ENCODE measurements at places on chromosomes 3 and 15. TPM values are rescaled to one million over a fixed set of nuclear protein-coding genes. Genes with fewer than 3 reads are reported as not detected.

- H3K36me3 ChIP-seq = no peaks in the 10 kb centered on the region
- no peaks in the 10 kb centered on the region for H3K27me3 ChIP-seq
- peak overlapping the region; percentile 31 for H3K27ac ChIP-seq
- H3K4me1 ChIP-seq = peaks cover 7% of the 10 kb centered on the region
These were observed 333.9 kb downstream of the TIGIT start for GRCh38 chr3:114627770-114628169.

Gene EHD4
- total RNA-seq = 44.2 TPM

Gene CNTN3
- 1.2 TPM for total RNA-seq

GRCh38 chr3:100358413-100358812 lies 23.9 kb downstream of the NIT2 start:
- peaks cover 10% of the 10 kb centered on the region for H3K36me3 ChIP-seq
- H3K27me3 ChIP-seq = no peaks in the 10 kb centered on the region
- H3K4me3 ChIP-seq = no peak overlapping the region

Gene CCNB2
- not detected for total RNA-seq

GRCh38 chr15:88908123-88908522 lies 5.1 kb downstream of the MFGE8 start:
- H3K27me3 ChIP-seq = no peaks in the 10 kb centered on the region
- peak overlapping the region; percentile 95 for H3K27ac ChIP-seq
- no peak for DNase-seq
- H3K4me3 ChIP-seq = peak overlapping the region; percentile 4
- peaks cover 70% of the 10 kb centered on the region for H3K36me3 ChIP-seq
- H3K4me1 ChIP-seq = peaks cover 82% of the 10 kb centered on the region

Gene MESP2
- total RNA-seq = not detected

Gene KBTBD13
- 7.7 TPM for total RNA-seq

Gene FETUB
- total RNA-seq = not detected

Gene IL1RAP
- 3.9 TPM for total RNA-seq

DNA sequence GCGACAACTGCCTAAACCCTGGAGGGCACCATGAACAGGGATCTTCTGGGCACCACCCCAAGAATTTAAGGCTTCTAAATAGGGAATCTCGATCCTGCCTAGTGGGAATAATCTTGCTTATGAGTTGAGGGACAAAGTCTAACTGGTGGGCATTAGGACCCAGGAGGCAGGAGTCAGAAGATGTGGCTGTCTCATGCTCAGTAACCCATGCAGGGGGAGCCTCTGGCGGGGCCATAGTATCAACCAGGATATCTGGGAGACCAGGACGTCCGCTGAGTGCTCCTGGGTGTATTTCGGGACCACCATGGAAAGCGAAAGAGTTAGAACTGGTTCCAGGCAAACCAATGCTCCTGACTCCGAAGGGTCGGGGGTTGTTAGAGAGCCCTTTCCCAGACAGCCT lies 356.1 kb downstream of the OTOL1 start:
- no peak overlapping the region for H3K27ac ChIP-seq
- H3K4me3 ChIP-seq = no peak overlapping the region
- no peak for DNase-seq

DNA sequence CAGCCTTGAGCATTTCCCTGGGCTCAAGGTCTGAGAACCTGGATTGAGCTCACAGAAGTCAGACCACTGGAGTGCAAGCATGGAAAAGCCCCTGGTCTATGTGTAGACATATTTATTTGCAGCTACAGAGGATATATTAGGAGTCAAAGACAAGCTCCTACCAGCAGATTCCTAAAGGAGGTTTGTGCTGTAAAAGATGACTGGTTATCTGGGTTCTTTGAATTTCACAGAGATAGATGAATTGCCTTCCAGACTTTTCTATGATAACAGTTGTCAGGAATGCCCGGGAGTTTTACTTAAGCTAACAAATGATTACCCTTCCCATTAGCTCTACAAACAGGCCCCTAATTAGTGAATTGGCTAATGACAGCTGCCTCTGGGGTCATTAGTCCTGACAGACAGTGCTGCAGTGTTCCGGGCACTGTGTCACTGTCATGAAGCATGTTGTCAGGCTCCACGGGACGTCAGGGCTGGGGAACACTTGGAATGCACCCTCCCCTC lies 48.8 kb upstream of the PLXNA1 start:
- H3K36me3 ChIP-seq = no peaks in the 10 kb centered on the region

- H3K27me3 ChIP-seq = no peaks in the 10 kb centered on the region
- peak overlapping the region; percentile 31 for H3K27ac ChIP-seq
- H3K36me3 ChIP-seq = peaks cover 10% of the 10 kb centered on the region
These were observed 108.4 kb downstream of the MBNL1 start for GRCh38 chr3:152377184-152377570.

Gene TRPM1
- not detected for total RNA-seq

GRCh38 chr3:196995646-196996355 lies 27.2 kb upstream of the PIGZ start:
- no peak overlapping the region for H3K27ac ChIP-seq
- no peaks in the 10 kb centered on the region for H3K4me1 ChIP-seq
- peak; percentile 16 for DNase-seq

Gene SUCNR1
- total RNA-seq = 0.19 TPM

DNA sequence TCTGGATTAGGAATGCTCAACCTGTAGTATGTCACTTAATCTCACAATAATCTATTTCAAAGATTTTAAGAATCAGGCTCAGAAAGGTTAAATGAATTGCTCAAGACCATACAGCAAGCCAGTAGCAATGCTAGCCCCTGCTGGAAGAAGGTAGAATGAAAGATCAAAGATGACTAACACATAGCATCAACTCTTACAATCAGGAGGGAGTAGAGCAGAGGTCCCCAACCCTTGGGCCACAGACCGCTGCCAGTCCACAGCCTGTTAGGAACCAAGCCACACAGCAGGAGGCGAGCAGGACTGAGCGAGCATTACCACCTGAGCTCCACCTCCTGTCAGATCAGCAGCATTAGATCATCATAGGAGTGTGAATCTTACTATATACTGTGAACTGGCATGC lies 15.5 kb upstream of the GATM start:
- H3K27me3 ChIP-seq = no peaks in the 10 kb centered on the region
- H3K36me3 ChIP-seq = no peaks in the 10 kb centered on the region
- H3K4me1 ChIP-seq = peaks cover 14% of the 10 kb centered on the region
- H3K27ac ChIP-seq = no peak overlapping the region
- DNase-seq = no peak

DNA sequence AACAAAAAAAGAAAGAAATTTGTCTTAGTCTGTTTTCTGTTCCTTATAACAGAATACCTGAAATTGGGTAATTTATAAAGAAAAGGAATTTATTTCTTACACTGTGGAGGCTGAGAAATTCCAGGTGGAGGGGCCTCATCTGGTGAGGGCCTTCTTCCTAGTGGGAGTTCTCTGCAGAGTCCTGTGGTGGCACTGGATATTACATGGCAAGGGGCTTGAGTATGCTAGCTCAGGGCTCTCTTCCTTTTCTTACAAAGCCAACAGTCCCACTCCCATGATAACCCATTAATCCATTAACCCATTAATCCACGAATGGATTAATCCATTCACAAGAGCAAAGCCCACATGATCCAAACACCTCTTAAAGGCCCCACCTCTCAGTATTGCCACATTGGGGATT lies 2.9 kb upstream of the SATB1 start:
- no peak for DNase-seq
- no peak overlapping the region for H3K27ac ChIP-seq
- H3K27me3 ChIP-seq = peaks cover under 1% of the 10 kb centered on the region
- no peak overlapping the region for H3K4me3 ChIP-seq

DNA sequence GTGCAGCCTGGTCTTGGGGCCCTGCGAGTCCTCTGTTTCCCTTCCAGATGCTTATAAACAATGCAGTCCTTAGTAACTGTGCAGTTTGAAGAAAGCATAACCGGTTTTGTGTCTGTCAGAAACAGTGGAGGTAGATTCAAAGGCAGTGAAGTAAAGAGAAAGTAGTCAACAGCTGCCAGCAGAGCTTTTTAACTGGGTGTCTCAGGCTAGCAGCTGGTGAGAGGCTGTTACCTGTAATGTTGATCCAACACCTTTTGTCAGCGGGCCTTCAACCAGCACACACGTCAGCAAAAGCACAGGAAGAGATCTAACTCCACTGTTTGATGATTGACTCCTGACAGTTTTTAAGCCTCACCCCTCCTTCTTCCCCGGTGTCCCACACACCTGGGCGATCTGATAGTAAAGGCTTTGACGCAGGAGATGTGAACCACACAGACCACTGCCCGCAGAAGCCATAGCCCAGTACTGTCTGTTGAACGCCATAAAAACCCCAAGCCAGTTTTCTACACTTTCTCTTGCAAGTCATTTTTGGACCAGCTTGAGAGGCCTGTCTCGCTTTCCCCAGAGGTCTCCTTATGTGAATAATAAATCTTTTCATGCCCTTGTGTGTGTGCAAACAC lies 178.0 kb downstream of the FMN1 start:
- no peak for DNase-seq
- H3K36me3 ChIP-seq = no peaks in the 10 kb centered on the region
- no peaks in the 10 kb centered on the region for H3K27me3 ChIP-seq
- H3K27ac ChIP-seq = no peak overlapping the region
- H3K4me3 ChIP-seq = no peak overlapping the region
- H3K4me1 ChIP-seq = no peaks in the 10 kb centered on the region

- no peaks in the 10 kb centered on the region for H3K27me3 ChIP-seq
- no peak overlapping the region for H3K4me3 ChIP-seq
- H3K4me1 ChIP-seq = peaks cover 75% of the 10 kb centered on the region
- peak overlapping the region; percentile 55 for H3K27ac ChIP-seq
- no peaks in the 10 kb centered on the region for H3K36me3 ChIP-seq
These were observed 54.0 kb downstream of the MBNL1 start for GRCh38 chr3:152322756-152323155.

Gene CCR5
- total RNA-seq = 12.7 TPM

DNA sequence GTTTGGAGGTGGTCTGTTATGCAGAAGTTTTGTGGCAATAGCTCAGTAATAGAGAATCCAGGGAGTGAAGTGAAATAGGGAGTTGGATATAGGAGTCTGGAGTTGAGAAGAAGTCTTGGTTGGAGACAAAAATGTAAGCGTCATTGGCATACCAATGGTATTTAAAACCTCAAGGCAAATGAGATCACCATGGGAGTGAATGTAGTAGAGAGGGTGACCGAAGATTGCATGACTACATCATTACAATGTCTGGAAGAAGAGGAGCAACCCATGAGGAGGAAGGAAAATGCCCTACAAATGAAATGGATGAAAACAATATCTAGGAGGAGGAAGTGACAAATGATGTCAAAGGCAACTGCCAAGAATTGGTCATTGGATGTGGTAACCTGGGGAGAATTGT lies 54.4 kb downstream of the CNTN4 start:
- no peak overlapping the region for H3K27ac ChIP-seq
- H3K27me3 ChIP-seq = no peaks in the 10 kb centered on the region
- no peaks in the 10 kb centered on the region for H3K4me1 ChIP-seq
- H3K4me3 ChIP-seq = no peak overlapping the region
- no peaks in the 10 kb centered on the region for H3K36me3 ChIP-seq

Gene THPO
- total RNA-seq = 0.12 TPM

DNA sequence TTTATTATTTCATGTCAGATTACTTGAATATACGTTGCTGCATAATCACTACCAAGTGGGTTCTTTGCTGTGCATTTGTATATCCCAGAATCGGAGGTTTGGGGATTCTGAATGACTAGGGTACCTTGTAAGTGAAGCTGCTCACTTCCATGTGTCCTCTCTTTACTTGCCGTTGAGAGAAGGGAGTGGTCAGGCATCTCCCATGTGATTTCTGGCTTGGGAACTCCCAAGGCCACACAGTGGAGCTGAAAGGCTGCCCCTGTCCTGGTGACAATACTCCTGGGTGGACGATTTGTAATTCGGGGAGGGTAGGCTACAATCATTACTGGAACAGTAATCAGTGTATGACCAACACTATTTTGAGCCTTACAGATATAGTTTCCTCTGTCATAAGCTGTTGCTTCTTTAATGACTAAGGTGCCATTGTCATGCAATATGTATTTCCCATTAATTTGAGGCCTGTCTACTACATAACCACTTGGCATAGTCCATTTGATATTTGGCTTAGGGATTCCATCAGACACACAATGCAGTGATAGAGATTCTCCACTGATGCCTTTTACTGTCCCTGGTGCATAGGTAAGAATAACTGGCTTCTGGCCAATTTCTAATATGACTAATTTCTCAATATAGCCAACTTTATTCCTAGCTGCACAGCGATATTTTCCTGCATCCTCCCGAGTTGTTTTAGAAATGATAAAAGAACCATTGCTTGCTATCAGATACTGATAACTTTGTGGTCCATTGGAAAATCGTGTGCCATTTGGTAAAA lies 24.0 kb downstream of the IGSF10 start:
- no peaks in the 10 kb centered on the region for H3K4me1 ChIP-seq
- H3K4me3 ChIP-seq = no peak overlapping the region

Gene SQOR
- total RNA-seq = 15.6 TPM

Gene EAF2
- total RNA-seq = 3.5 TPM

DNA sequence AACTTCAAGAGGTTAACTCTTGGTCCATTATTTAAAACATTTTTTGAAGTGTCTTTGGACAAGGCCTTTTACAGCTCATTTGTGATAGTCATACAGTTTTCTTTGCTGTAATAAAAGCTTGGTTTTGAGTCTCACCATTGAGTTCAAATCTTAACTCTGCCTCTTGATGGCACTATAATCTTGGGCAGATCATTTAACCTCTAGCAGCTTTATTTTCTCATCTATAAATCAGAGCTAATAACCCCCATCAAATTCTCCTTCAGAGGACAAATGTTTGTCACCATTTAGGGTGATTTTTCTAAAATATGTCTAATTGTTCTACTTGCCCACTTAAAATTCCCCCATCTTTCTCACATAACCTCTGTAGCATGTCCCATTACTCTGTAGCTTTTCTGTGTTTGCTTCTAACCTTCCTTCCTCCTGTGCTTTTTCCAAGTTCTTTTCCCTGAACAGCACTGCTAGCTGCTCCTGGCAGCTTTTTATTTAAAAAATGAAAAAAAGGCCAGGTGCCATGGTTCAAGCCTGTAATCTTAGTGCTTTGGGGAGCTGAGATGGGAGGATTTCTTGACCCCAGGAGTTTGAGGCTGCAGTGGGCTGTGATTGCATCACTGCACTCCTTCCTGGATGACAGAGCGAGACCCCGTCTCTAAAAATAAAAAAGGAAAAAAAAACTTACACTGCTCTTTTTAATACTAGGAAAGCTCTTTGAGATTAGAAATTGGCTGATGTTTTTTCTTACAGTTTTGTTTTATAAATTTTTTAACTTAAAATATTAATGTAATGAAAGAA lies 28.5 kb downstream of the UBE2E1 start:
- no peaks in the 10 kb centered on the region for H3K27me3 ChIP-seq
- H3K4me1 ChIP-seq = peaks cover 6% of the 10 kb centered on the region
- no peaks in the 10 kb centered on the region for H3K36me3 ChIP-seq

Gene IGSF11
- 0.38 TPM for total RNA-seq

Data from heart left ventricle (tissue), 16 donors.